ENCODE measurements at places on chromosomes 16 and 17.

- DNase-seq, result no peak
Observed at GRCh38 chr16:30382111-30382881, at the start of gene SEPTIN1. SEPTIN1 (minus strand) TSS chr16:30382561; CDS start chr16:30382542, 19 bp downstream.

- DNase-seq, result no peak
Observed at GRCh38 chr17:8312726-8313600, 2.9 kb downstream of the ARHGEF15 start.

DNA sequence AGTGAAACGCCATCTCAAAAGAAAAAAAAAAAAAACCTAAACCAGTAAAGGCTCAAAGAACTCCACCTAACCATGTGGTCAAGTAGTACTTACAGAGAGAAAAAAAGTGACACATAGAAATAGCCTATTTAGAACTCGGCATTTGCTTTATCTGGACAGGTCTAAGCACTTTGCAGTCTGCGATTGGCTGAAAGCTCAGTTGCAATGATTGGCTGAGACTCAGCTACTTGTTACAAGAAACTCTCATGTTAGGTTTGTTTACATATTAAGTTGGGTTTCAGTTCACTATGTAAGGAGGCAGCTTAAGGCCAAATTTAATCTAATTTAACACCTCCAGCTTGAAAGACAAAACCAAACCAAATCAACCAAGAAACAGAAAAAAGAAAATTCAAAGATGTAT lies 19.1 kb downstream of the ABCC3 start:
- no peak for DNase-seq

DNA sequence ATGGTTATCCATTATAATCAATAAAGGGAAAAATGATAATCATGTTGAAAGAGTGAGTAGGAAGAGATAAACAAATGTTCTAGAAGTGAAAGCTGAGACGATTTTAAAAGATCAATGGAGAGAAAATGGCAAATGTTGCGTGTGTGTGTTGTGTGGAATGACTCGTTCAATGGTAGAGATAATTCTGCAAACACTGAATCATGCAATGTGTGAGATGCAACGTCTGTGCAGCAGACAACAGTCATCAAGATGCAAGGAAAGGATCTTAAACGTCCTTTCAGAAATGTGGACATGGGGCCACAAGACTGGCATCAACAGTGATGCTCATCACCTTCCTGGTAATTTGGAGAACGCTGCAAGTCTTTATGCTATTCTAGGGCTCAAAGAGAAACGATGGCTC lies 124.4 kb downstream of the CDYL2 start:
- no peak for DNase-seq

- DNase-seq, result no peak
Observed at GRCh38 chr16:27256861-27257260, 11.7 kb downstream of the NSMCE1 start.

DNA sequence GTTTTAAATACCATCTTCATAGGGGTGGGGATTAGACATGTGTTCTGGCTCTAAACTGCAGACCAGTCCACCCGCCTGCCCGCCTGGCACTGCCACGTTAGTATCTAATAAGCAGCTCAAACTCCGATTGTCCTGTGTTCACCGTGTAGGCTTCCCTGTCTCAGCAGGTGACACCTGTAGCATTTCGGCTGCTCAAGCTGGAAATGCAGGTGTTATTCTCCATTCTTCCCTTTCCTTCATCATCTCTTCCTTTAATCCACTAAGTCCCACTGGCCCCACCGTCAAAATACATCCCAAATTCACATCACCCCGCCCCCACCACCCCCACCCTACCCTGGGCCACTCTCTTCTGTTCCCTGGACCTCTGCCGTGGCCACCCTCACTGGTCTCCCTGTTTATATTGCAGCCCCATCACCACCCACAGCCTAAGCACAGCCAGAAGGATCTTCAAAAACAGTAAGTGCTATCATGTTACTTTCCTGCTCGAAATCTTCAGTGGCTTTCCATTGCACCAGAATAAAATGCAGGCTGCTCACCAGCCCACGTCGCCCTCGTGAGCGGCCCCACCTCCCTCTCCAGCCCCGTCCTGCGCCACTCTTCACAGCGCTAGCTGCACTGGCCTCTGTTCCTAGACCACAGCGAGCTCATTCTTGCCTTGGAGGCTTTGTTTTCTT lies 65.1 kb downstream of the RTN4RL1 start:
- peak; percentile 19 for DNase-seq

DNA sequence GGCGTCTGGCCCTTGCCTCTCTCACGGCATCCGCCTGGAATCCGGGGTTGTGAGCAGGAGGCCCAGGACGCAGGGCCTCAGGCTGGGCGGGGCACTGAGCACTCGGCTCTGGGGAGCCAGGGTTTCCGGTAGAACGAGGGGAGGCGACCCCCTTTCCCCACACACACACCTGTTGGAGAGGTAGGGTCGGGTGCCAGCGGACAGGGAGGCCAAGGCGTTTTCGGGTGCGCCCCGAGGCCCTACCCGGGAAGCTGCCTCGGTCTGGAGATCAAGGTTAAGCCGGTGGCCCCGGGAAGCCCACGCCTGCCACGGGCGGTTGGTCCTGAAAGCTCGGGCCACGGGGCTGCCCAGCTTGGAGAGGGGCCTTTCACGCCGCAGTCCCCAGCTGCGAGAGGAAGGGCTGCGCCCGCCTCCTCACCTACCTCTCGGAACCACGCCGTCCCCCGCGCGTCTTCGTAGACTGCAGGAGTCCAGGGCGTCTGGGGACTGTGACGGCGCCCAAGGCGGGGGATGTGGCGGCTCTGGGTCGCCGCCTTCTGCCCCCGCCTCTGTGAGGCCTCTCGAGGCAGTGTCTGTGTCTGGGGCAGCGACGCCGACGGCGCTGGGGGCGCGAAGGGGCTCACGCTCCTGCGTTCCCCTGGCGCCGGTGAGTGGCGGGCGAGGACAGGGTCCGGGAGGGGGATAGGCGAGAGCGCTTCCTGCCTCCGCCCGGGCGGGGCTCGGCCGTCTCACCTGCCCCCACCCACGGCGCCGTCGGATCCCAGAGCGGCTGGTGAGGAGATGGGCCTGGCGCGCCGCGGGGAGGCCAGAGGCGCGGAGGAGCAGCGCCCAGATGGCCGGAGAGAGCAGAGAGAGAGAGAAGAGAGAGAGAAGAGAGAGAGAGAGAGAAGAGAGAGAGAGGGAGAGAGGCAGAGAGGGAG lies 20.3 kb upstream of the HOXB9 start:
- DNase-seq, result peak; percentile 2

DNA sequence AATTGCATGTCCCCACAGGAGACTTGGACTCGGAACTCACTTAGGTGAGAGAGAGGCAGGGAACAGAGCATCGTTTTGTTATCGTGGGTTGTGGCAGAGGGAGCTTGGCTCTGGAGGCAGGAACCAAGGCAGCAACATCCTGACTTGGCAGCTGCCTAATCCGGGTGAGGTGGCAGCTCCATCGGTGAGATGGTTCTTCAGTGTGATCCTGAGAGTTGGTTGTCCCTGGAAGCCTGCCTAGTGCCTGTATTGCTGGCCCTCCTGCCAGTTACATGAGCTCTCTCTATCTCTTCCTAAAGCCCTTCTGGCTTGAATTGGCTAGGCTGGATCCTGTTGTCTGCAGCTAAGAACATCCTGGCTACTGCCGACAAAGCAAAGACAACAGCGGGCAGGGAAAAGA lies 19.9 kb upstream of the SEC14L1 start:
- no peak for DNase-seq

- no peak for DNase-seq
Observed at GRCh38 chr16:17481736-17482135, 11.0 kb upstream of the XYLT1 start.

- DNase-seq, result no peak
Observed at GRCh38 chr16:50335196-50335958, 33.4 kb downstream of the BRD7 start.

- no peak for DNase-seq
Observed at GRCh38 chr17:65323049-65323448, 185.9 kb downstream of the RGS9 start.

DNA sequence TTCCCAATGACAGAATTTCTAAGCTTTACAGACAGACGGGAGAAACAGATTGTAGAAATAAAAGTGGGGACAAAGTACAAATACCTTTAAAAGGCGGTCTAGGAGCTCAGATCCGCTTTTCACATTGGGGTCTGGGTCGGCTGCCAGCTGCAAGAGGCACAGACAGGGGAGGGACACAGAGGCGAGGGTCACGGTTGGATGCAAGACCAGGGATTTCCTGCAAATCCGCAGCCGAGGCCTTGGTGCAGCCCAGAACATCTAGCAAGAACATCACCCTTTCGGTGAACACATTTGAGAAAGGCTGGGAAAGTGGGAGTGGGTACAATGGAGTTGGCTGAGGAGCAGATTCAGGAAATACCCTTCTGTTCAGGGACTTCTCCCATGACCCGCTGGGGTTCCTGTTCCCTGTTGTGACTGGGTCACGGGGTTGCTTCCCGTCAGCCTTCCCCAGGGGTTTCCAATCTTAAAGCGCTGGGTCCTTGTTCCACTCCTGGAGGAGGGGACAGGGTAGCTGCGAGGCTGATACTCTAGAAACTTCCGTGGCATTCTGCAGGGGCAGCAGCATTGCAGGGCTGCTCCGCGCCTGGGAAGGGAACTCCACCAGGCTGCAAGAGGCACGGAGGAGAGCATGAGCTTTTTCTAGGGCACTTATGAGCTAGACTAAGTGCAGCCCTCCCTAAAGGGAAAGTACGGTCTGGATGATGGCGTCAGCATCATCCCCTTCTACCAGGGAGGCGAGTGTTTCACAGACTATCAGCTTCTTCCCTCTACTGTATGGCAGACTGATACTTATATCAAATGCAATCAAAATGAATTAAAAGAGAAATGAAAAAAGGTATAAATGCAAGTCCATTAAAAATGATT lies 16.0 kb downstream of the VAC14 start:
- DNase-seq, result no peak

Measured in NCI-H187 (cell line).